ENCODE measurements at places on chromosomes 7 and 10. TPM values are rescaled to one million over a fixed set of nuclear protein-coding genes. Genes with fewer than 3 reads are reported as not detected.
A peak's percentile ranks its signal among the peaks of the same experiment; 100 is the strongest.

Gene SPDYE16
- total RNA-seq = 0.18 TPM

Gene AKR1C8
- total RNA-seq = 0.18 TPM

Gene CPVL
- total RNA-seq = not detected

Gene STEAP4
- total RNA-seq = not detected

Gene CABCOCO1
- total RNA-seq = not detected

Gene CPA2
- total RNA-seq = not detected

Gene PRSS37
- total RNA-seq = not detected

DNA sequence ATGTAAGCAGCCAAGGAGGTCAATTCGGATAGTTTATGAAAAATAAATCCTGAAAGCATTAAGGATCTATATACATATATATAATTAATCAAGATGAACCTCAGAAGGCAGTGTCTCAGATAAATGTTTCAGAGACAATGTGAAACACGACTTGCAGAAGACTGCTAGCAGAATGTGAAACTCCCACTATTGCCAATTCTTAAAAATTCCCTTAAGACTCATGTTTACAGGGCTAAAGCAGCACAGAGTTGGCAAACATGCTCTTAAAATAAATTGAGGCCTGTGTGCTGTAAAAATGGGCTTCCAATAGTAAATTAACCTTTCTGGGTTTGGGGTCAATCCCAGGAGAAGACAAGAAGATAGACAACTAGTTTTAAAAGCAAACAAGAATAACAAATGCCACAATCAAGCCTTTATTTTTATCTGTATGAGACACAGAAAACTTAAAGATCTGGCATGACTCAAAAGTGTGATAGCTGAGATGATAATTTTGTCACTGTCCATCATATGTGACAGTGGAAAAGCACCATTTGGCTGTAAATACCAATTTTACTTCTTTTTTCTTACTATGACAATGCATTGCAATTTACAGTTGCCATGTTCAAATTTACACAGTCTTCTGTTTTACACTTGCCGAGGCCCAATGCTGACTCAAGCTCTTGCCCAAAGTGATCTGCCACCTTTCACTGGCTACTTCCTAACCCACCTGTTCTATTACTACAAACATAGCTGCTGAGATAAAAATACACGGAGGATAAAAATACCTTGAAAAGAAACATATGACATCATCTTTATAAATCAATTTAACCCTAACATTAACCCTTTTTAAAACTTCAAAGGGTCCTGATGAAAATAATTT, 78.6 kb downstream of the CHCHD3 start:
- DNase-seq = no peak

DNA sequence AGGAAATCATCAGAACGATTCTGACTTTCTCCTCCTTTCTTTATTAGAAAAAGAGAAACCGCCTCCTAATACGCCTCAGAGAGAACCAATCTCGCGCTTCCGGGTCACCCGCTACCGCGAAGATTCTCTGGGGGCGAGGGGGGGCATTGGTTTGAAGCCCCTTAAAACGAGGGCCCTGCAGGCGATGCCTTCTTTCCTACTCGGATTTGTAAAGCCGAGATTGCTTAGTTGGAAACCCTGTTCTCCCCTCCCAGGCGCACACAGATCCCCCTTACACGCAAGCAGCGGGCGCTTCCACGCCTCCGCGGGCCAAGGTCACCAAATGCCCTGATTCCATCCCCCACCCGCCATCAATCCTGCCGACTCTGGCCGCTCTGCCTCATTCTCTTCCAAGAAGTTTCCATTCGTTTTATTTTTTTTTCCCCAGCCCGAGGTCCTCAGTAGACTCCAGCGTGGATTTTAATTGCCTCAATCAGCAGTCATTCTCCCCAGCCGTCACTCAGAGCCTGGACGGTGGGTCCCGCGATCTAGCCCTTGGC, 1.1 kb upstream of the GAD2 start:
- no peak for DNase-seq

DNA sequence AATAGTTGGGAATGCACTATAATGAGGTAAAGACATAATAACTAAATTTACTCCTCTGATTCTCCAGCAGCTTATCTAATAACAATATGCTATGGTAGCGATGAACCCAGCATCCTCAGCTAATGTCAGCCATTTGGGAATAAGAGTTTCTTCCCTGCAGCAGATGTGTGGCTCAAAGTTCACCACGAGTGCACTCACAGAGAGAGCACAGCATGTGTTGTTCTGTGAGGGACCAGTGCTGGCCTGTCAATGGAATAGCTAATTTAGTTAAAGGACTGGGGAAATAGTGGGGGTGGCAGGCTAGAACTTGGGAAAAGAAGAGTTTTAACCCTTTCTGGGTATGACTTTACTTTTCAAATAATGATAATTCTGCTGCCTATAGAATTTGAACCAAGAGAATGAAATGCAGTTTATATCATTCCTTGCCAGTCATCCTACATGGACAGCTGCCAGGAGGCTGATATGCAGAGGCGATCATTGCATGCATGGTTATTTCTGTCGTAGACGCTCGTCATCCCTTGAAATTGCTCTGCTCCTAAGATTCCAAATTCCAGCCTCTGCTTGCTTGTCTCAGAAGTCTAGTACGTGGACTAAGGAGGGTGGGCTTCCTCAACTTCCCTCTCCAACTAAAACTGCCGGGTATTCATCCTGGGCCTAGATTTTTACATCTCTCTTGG, 355.6 kb downstream of the RNLS start:
- no peak for DNase-seq

GRCh38 chr7:24501009-24501408, 72.2 kb upstream of the PALS2 start:
- DNase-seq = no peak

GRCh38 chr7:95545007-95545615, 51.2 kb downstream of the PDK4 start:
- DNase-seq = no peak

DNA sequence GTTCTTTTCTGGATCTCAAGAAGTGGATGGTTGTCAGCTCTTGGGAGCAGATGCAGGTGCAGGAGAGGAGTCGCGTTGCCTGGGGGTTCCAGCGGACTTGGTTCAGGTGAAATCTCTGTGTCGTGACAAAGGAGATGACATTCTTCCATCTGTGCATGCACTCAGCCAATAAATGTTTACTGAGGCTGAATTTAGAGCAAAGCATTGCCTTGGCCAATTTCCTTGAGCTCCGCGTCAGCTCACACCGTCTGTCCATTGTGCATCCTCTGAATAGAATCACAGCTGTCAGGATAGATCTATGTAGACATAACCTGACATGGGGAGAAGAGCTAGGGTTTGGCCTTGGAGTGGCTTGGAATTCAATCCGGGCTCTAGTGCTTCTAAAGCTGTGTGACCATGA, 343.7 kb downstream of the GLRX3 start:
- no peak for DNase-seq

DNA sequence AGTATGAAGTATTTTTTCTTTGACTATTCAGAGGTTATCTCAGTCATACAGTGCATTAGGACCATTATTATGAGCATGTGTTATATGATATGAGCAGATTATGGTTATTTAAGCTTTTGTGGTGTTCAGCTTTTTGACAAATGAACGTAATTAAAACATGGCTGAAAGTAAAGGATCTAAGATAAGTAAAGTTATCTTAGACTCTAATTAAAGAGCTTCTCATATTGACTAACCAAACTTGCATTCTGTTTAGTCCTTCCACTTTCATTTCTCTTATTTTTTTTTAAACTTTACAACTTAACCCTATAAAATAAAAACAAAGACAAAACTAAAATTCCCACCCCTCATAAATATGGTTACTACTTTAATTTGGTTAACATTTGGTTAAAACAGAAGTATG, 6.9 kb upstream of the GPR85 start:
- DNase-seq = no peak

- DNase-seq = no peak
Measured at GRCh38 chr10:51000976-51001375, 73.3 kb upstream of the PRKG1 start.

DNA sequence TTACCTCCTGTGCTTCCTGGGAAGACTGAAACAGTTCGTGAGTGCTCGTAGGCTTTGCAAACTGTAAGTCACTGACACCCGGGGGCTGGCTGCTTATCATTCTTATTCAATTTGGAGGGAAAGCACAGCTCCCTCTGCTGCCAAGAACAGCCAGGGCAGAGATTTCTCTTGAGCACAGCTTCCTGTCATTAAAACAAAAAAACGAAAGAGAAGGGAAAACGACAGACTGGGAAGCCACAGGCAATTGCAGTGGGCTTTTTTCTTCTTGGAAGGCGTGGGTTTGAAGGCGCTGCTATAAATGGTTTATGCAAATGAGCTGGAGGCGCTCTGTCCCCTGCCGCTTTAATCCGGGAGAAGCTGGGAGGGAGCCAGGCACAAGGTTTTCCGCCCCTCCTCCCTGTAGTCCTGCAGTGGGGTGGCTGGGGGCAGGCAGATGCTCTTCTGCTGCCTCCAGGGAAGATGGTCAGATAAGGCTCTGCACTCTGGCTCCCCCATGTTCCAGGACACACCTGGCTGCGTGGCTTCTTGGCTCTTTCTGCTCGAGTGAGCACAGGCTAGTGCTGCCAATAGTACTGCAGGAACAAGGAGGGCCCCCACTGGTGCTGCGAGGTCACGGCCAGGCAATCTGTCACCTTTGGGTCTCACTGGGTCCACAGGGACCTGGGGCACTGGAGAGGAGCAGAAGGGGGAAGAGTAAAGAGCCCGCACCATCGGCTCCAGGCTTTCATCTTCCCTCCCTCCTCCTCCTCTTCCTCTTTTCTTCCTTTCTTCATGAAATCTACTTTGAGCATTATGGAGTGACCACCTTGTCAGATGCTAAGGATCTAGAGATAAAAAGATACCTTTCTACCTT, 49.5 kb downstream of the NEURL1 start:
- DNase-seq = peak; percentile 60

DNA sequence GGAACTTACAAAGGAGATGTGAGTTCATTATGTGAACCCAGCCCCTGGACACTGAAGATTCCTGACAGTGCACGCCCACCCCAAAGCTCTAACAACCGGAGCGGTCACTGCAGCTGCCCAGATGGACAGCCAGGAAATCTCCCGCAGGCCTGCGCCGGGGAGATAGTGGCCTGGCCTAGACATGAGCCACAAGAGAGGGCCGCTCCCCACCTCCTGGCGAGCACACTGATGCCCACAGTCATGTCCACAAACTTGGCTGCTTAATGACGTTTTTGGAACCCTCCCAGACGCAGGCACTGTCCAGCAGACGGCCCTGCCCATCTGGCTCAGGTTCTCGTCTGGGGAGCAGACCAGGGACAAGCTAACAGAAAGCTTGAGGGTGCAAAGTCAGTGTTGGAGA, 34.2 kb downstream of the TCERG1L start:
- no peak for DNase-seq

GRCh38 chr7:107907790-107908189, 16.8 kb downstream of the DLD start:
- no peak for DNase-seq

DNA sequence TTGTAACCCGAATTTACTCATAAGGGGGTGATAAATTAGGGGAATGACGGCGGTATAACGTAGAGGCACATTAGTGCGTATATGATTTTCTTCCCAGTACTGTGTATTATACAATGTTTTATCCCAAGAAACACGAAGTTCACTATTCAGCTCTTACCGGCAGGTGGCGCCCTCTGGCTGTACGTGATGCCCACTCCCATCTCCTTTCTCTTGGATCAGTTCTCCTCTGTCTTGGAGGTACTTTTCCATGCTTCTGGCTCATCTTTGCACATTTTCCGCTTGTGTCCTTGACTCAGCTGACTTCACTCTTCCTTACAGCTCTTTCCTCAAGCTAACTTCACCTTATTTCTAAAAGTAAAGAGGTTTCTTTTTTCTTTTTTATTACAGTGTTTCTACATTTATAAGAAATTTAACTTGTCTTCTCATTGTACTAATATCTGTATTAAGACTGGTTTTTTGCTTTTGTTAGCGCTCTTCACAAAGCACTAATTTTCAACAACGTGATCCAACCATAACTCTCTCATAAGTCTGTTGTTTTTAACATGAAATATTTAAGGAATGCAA, 21.3 kb downstream of the TMEM176B start:
- peak; percentile 76 for DNase-seq

DNA sequence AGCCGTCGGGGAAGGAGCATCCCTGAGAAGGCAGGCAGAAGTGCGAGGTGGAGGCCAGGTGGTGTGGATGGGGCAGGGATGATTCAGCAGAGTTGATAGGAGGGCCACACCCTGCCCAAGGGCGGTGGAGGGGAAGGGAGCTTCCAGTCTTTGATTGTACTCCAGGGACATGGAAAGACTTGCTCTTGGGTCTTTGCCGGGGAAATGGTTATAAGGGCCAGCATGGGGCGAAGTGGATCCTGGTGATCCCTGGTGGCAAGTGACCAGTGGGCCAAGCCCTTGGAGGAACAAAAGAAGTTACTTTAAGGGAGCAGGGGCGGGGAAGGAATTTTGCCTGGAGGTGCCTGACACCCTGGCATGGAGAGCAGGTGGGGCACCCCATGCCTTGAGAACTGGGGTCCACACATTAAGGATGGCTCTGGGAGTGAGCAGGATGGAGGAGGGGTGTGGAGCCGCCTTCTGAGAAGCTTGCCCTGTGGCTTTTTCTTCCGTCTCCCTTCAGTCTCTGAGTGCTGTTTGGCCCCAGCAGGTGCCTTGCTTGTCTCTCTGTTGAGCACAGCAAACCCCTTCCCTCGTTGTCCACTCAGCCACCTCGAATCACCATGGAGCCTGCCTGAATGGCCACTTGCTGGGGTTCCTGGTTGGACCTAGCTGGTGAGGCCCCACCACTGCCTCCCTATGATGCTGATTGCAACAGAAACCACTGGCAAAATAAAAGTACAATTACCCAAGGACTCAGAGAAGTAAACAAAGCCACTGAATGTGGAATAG, 83.9 kb downstream of the RAMP3 start:
- no peak for DNase-seq

DNA sequence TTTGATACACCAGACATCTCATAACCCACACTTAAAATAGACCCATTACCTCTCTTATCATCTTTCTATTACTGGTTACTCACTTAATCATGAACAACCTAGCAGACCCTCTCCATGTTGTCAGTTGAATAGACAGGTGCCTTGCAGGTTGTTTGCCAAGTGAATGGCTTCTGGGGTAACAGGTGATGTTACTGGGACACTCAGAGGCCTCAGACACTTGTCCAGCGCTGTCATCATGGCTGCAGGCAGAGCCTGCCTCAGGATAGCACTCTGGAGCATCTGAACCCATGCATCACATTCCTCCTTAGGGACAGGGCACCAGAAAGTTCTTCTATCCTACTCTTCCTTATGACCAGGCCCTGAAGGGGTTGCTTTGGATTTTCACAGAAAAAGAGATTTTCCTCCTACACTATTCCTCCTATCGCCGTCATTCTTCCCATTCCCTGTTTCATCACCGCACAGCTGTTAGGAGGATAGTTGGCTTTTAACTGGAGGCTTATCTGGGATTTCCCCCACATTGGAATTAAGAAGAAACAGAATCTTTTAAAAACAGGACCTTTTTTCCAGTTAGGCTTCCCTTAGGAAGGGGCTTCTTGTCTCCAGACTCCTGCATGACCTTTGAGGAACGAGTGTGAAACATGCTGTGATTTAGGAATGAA, 182.1 kb downstream of the VTI1A start:
- DNase-seq = no peak

DNA sequence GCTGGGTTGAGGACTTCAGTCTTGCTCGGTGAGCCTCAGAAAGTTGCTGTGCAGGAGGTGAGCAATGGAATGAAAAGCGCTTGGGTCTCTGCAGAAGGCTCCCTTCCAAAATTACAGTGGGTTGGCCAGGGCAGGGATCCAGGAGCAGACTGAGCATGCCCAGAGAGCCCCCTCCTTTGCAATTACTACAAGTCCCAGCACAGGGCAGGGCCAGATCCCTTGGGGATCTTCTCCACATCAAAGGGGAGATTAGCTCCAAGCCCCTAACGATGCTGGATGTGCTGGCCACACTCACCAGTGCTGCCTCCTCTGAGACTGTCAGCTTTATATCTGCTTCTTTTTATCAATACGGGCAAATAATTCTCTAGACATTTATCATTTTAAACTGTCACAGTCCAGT, 337.5 kb downstream of the RPS24 start:
- no peak for DNase-seq

GRCh38 chr7:13727279-13727678, 262.2 kb downstream of the ETV1 start:
- DNase-seq = no peak

Data from activated CD8-positive, alpha-beta T cell treated with anti-CD3 and anti-CD28 coated beads, Interleukin-2, amount 10 ng/mL, durations not matched to agents 7 days and 5 days (primary cell).